ENCODE measurements at places on chromosomes 2 and 18.

DNA sequence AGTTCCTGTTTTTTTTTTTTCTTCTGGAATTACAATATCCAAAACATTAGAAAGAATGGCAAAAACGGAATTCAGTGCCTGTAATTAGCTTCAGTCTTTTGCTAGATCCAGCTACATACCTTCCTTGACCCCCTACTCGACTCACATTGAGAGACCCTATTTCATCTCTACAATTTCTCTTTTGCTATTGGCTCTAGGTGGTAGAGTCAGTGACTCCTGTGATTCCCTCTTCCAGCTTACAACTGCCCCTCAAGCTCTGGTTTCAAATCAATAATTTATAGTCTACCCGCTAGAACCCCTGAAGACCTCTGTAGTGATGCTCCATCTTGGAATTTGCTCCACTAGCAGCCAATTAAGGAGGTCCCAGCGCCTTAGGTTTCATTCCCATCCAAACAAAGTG, 125.8 kb downstream of the TMEFF2 start:
- DNase-seq: no peak

- no peak for DNase-seq
These were observed 56.5 kb upstream of the ERBB4 start for GRCh38 chr2:212595036-212595654.

- no peak for DNase-seq
These were observed 1.5 kb downstream of the PELI1 start for GRCh38 chr2:64142741-64143168.

DNA sequence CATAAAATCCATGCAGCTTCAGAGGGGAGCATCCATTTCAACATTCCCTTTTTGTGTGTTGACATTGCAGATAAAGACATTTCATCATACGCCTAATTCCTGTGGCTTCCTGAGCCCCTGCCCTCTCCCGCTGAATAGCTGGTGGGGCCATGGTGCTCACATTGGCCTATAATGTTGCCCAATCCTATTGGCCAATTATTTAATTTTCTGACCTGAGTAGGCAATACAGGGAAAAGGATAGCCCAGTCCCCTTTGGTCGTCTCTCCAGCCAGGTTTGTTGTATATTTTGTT, 163.8 kb upstream of the MYCN start:
- DNase-seq: no peak

DNA sequence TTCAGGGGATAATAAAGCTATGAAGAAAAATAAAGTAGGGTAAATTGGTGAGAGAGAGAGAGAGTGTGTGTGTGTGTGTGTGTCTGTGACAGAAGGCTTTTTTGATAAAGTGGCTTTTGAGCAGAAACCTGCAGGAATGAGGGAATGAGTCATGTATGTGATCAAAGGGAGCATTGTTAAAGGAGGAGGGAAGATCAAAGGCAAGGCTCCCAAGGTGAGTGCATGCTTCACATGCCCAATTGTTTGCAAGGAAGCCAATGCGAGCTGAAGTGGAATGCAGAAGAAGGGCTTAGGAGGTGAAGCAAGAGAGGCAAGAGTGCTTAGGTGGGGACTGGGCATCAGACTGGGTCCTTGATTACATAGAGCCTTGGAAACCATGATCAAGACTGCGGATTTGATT, 96.8 kb downstream of the DNAH6 start:
- DNase-seq: no peak

GRCh38 chr2:190979906-190980629, 33.9 kb downstream of the STAT1 start:
- no peak for DNase-seq

GRCh38 chr18:14922965-14923565, 175.1 kb downstream of the ANKRD30B start:
- no peak for DNase-seq

- peak; percentile 71 for DNase-seq
These were observed 410 bp upstream of the TGIF1 start for GRCh38 chr18:3449512-3450011.

GRCh38 chr2:100524331-100524730, 38.5 kb upstream of the PDCL3 start:
- DNase-seq: no peak

DNA sequence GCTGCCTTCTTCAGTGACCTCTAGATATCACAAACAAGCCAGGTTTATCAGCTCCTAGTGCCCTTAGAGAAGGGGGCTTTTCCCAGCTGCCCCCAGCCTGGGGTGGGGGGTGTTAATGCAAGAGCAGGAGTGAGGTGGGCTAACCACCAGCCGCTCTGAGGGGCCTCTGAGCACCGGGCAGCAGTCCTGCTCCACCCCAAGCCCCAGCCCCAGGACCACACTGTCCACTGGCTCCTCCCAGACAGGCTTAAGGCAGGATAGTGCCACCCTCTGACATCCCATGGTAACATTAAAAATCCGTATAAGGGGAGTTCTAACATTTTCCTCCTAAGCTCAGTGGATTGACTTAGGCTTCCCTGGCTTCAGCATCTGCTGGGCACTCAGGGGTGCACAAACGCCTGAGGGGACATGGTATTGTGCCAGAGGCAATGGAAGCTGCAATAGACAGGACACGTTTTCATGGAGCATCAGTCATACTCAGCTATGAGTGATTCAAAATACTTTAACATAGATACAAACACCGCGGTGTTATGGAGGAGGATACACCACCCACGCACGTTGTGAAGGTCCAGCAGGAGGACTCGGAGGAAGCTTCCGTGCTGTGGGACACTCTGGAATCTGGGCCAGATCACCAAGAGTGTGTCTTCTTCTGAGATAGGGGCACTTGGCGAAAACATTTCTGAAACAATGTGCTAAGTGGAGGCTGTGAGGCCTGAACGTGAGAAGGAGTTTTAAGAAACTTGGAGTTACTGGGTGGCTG, 112.7 kb upstream of the EPC2 start:
- DNase-seq: no peak

DNA sequence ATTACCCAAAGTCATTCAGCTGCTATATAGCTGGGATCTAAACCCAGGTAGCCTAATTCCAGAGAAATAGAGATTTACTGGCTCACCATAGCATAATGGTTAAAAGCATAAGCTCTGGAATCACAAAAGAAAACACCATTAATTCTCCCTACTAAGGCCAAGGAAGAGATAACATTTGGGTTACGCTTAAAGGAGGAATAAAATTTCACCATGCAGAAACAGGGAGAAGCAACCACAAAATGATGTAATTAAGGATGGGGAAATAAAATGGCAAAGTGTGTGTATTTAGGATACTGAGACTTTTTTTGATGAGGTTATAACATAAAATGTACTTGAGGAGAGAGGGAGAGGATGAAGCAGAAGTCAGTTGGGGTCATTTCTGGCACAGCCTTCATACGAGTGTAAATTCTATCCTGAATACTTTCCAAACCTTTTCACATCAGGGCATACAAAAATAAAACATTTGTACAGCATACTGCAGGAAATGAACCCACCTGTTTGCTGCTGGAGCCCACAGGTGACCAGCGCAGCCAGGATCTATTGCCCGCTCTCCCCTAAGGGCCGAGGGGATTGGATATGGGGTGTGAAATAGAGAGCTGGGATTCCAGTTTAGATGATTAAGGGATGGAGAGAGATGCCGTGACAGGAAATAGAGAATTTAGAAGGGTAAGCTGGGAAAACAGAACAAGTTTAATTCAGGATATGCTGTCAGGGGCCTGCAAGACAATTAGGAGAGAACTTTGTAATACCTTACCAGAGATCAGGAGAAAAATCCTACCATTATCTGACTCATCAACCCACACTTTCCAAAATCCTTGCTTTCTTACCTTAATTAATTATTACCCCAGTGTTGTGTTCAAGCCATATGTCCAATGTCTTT, 43.8 kb upstream of the SERTAD2 start:
- no peak for DNase-seq

DNA sequence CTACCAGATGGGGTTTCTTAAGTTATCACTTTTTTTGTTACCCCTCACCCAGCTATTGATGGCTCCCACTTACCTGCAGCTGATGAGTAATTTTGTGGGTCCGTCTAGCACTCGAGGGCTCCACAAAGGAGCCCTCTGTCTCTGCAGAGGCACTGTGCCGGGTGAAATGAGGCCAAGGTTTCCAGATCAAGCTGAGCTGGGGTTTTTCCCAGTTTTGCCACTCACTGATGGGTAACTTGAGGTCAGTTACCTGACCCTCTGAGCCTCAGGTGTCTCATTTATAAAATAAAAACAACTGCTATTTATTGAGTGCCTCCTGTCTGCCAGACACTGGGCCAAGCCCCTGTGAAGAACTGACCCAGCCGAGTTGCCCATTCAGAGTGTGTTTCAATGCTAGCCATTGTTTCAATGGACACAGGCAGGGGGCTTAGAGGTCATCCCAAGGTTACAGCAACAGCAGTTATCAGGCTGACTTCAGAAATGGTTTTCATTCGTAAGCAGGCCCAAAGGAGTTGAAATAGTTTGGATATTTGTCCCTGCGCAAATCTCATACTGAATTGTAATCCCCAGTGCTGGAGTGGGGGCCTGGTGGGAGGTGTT, 192.9 kb downstream of the NCK2 start:
- DNase-seq: no peak

GRCh38 chr2:235247001-235247400, 246.8 kb upstream of the AGAP1 start:
- no peak for DNase-seq

DNA sequence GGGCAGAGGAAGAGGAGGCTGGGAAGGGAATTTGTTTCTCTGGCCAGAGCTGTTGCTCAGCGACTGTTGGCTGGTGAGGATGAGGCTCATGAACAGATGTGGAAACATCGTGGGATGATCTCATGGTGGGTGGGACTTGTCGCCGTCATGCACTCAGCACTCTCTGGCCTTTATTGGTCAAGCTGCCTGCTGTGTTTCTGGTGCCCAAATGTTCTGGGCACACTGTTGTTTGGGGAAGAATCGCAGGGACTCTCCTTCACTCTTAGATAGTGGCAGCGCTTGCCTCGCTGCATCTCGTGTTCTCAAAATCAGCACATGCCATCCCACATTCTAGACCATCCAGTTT, 145.6 kb downstream of the AGAP1 start:
- no peak for DNase-seq

- no peak for DNase-seq
These were observed 393.8 kb upstream of the LYPD1 start for GRCh38 chr2:133063775-133064174.

DNA sequence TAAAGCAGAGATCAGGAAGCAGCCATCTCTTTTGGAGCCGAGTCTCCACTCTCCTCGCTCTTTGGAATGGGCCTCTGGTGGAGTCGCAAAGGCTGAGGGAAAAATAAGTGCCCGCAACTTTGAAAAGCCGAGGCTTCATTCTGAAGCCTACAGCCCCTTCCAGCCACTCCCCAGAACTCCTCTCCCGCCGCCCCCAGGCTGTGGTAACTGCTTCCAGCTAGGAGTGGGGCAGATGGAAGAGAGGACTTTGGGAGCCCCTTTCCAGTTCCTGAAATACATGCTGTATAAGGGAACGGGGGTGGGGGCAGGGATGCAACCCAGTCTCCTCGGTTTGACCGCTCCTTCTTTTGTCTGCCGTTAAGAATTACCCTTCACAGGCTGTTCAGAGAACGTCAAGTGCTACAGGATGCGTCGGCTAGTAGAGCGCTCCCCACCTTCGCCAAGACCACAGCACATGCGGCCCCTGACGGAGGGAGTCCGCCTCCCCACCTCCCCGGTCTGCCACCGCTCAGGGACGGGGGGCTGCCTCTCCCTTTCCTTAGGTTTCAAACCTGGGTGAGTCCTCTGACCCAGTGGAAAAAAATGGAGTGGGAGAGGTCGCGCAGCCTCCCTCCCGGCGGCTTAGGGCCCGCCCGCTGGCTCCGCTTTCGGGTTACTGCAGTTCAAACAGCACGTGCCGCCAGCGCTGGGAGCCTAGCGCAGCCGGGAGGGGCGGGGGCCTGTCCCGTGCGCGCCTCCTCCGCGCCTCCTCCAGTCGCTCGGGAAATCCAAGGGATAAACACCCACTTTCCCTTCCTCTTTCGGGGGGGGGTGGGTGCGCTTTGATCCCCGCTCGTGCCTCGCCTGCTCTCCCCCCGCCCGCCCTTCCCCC, 4.9 kb downstream of the CYP26B1 start:
- DNase-seq: no peak

DNA sequence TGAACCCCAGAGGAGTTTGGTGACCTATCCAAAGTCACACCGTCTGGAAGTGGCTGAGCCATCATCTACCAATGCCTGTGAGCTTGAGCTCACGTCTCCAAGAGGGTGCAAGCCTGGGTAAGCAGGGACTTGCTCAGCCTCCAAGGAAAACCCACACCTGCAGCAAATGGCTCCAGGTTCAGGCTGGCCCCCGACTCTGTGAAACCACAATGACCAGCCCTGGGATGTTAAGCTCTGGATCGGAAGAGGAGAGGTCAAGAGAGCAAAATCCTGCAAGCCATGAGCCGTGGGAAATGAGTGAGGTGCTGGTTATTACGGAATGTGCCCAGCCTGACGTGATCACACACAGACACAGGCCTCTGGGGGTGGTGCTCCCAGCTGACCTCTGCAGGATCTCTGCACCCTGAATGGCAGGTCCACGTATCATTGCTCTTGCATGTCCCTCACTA, 94.1 kb upstream of the OTOS start:
- no peak for DNase-seq

- DNase-seq: no peak
These were observed 51.1 kb upstream of the EPC2 start for GRCh38 chr2:148593421-148593820.

GRCh38 chr2:236525411-236525997, 44.1 kb upstream of the ACKR3 start:
- no peak for DNase-seq

- DNase-seq: no peak
These were observed 31.6 kb downstream of the STK39 start for GRCh38 chr2:168215813-168216212.

- no peak for DNase-seq
These were observed 147.3 kb downstream of the GREB1L start for GRCh38 chr18:21389283-21389682.

GRCh38 chr2:226836548-226836885, 663 bp downstream of the RHBDD1 start:
- DNase-seq: no peak

DNA sequence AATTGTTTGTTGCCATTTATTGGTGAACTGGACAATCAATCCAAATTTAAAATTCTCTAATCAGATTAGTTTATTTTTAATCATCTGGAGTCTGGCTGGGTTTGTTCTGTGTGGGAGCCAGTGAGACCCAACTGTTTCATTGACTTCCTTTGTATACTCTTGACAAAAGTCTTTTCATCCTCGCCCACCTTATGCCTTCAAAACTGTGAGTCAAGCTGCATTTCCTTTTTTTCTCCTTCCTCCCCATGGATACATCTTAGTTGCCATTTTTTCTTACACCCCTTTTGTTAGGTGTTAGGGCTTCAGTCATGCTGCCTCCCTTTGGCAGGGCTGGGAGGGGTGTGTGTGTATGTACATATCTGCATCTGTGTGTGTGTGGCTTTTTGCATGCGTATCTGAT, 117.6 kb downstream of the PRKCE start:
- DNase-seq: no peak

- DNase-seq: no peak
These were observed 68.6 kb downstream of the MTCL1 start for GRCh38 chr18:8773980-8774379.

GRCh38 chr2:140988597-140988996, 1142.2 kb downstream of the LRP1B start:
- DNase-seq: no peak

GRCh38 chr2:24492421-24493279, 1.6 kb downstream of the NCOA1 start:
- no peak for DNase-seq
